T-helper 2 cell (primary cell): ENCODE measurements at places on chromosomes 12 and 14.

DNA sequence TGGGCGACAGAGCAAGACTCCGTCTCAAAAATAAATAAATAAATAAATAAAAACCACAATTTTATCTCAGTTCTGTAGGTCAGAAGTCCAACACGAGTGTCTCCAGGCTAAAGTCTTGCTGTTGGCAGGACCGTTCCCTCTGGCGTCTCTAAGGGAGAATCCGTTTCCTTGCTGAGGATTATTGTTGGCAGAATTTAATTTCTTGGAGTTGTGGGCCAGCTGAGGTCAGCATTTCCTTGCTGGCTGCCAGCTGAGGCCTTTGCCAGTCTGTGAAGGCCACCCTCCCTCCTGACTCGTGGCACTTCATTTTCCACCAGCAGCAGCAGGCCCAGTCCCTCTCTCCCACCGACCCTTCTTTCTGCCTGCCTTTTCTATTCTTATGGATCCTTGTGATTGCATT lies 17.2 kb downstream of the PSMC1 start:
- no peak for DNase-seq

DNA sequence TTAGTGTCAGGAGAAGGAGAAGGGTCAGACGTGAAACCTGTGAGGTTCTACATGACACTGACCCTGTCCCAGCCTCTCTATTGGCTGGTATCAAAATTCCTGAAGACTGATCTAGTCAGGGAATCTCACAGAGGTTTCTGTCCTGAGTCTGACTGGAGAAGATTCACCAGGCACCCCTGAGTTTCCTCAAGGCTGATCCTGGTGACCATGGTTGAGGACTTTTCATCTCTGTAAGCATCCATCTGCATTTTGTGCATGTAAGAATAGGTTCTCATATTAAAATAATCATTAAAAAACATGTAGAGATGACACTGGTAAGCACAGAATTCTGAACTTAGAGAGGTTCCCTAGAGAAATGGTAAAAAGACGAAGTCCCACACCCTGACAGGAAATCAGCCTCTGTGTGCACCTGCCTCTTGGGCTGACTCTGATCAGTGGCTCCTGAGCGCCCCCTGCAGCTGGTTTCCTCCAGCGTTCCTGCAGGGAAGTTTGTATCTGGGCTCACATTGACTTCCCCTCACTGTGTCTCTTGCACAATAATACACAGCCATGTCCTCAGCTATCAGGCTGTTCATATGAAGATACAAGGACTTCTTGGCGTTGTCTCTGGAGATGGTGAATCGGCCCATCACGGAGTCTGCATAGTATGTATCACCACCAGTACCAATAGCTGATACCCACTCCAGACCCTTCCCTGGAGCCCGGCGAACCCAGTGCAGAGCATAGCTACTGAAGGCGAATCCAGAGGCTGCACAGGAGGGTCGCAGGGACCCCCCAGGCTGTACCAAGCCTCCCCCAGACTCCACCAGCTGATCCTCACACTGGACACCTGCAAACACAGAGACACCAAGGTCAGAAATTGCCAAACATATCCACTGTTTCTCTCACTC lies 991.9 kb downstream of the TMEM121 start:
- peak; percentile 71 for DNase-seq

DNA sequence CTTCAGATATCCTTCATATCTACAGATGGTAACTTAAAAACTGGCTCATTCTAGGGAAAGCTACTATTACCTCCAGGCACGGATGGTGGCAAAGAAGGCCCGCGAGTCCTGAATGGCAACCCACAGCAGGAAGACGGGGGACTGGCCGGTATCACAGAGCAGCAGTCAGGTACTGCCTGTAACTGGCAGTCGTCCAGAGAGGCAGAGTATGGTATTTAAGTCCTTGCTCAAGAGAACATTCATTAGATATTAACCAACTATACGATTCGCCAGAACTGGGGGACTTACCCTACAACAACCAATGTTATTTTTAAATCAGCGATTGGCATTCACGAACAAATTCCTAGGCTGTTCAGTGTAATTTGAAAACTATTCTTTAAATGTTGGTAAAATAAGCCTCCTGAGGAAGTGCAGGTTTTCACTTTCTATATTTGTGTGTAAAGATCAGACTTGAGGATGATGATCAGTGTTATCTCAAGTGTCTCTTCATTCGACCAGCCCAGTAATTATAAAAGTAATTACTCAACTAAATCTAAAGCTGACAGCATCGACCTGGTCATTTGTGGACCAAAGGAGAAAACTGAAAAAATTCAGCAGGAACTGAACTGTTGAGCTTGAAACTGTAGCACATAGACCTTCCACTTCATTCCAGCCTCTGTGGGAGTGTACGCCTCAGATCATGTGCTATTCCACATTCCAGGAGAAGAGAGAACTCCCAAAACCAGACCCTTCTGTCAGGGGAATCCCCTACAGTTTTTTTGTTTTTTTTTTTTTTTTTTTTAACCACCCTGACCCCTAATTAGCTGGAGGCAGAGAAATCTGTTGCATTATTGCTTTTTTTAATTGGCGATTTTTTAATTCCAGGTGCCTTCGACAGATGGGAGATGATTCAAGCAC lies 75.6 kb downstream of the ESR2 start:
- DNase-seq: no peak

DNA sequence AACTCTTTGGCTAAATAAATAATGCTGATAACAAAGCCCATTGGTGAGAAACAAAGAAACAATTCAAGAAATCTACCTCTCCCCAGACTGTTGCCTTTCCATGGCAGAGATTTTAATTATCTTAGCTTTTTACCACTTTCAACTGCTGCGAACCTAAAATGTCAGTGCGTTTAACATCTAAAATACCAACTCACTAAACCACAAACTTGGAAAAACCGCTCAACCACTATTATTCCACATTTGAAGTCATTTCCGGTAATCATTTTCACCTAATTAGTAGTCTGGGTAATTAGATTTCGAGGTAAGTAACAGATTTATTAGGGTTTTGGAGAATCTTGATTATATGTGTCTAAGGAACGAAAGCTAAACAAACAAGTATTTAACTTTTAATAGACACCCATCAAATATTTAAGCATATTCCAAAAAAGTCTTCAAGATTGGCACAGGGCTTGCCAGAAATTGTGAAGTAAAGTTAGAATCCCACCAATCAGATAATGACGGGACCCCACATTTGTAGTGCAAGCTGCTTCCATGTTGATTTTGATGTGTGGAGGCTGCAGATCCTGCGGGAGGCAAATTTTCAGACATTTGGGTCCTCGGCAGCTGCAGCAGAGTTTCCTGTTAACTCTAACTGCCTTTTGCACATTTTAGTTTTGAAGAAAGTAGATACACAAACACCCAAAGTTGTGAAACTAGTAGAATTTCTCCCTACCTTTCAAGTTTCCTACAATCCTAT lies 4.1 kb downstream of the OTX2 start:
- no peak for DNase-seq

DNA sequence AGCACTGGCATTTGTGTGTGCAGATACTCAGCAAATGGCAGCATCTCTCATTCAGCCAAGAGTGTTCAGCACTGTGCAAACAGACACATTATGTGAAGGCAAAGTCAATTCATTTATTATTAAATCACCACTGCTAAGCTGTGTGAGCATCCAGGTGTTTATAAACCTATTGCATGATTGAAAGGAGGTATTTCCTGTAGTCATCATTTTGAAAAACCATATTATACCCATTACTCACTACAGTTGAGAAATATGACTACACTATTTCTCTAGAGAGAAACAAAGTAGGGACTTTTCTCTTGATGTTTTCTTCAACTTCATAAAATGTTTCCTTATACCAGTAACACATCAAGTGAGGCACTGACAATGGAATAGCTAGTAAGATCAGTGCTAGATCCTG lies 13.7 kb downstream of the SPX start:
- DNase-seq: peak; percentile 57

DNA sequence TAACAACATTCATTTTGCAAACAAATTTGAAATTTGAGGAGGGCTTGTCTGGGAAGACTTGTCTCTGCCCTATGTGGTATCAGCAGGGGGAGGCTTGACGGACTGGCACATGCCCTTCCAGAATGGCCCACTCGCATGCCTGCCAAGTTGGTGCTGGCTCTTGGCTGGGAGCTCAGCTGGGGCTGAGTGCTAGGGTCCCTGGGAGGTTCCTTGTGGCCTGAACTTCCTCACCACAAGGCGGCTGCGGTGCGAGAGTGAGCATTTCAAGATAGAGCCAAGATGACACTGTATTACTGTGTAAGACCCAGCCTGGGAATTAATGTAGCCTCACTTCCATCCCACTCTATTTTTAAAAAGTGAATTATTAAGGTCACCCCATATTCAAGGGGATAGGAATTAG lies 271.6 kb upstream of the PLEKHG7 start:
- no peak for DNase-seq

GRCh38 chr12:64390275-64390851 lies at the start of gene C12orf56:
Gene C12orf56 (minus strand): TSS chr12:64390758. CDS start chr12:64390565, 193 bp downstream.
- DNase-seq: no peak

- no peak for DNase-seq
These were observed 254.3 kb downstream of the MSRB3 start for GRCh38 chr12:65532764-65533163.
